IPS-NIHi11 (cell line): ENCODE measurements at places on chromosomes 1 and 21.

- DNase-seq = no peak
These were observed 41.4 kb downstream of the HMGB4 start for GRCh38 chr1:33905241-33905640.

DNA sequence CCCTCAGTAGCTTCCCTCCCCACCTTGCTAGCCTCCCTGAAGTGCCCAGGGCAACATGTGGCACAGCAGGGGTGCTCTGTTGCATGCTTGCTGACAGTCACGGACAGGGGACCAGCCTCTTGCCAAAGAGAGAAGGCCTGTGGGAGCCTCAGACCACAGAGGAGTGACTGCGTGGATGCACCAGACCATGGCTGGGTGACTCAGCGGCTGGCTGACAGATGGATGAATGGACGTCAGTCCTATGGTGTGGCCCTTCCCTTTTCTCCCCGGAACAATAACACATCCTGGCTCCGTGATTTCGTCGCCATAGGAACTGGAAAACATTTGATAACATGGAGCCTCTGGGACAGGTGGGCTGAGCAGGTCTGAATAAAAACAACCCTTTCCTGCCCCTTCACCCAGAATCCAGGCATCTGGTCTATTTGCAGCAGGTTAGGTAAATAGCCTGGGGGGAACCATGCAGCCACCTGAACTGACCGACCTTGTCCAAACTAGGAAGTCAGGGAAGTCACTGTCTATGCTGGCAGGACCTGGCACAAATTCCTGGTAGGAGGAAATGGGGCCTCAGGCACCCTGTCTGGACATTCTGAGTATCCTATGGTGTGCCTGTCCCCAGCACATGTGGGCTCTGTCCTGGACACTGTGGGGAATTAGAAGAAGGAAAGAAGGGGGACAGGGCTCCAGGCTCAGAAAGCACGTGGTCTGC, 53.3 kb downstream of the NENF start:
- peak; percentile 60 for DNase-seq

DNA sequence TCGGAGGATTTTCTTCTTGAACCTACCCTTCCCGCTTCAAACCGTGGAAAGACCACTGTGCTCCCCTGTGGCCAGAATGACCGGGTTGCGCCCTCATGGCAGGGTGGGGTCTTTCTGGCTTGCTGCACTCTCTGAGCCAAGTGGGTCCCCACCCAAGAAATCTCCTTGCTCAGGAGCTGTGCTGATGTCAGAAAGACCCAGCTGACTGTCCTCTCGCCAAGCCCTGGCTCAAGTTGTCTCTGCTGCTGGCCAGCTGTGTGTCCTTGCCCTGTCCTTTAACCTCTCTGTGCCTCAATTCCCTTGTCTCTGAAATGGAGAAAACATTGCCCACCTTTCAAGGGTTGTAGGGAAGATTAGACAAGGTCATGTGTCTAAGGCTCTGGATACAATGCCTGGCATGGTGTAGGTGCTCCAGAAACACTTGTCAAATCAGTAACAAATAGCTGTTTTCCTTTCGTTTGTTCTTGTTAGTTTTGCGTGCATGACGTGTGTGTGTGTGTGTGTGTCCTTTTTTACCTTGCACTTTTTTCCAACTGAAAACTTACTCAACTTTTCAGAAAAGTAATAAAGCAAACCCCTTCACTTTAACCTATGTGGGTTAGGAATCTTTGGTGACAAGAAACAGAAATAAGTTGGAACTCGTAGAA, 41.1 kb upstream of the RPL11 start:
- DNase-seq = no peak

- no peak for DNase-seq
These were observed 86.8 kb upstream of the GCLM start for GRCh38 chr1:93995837-93996536.

DNA sequence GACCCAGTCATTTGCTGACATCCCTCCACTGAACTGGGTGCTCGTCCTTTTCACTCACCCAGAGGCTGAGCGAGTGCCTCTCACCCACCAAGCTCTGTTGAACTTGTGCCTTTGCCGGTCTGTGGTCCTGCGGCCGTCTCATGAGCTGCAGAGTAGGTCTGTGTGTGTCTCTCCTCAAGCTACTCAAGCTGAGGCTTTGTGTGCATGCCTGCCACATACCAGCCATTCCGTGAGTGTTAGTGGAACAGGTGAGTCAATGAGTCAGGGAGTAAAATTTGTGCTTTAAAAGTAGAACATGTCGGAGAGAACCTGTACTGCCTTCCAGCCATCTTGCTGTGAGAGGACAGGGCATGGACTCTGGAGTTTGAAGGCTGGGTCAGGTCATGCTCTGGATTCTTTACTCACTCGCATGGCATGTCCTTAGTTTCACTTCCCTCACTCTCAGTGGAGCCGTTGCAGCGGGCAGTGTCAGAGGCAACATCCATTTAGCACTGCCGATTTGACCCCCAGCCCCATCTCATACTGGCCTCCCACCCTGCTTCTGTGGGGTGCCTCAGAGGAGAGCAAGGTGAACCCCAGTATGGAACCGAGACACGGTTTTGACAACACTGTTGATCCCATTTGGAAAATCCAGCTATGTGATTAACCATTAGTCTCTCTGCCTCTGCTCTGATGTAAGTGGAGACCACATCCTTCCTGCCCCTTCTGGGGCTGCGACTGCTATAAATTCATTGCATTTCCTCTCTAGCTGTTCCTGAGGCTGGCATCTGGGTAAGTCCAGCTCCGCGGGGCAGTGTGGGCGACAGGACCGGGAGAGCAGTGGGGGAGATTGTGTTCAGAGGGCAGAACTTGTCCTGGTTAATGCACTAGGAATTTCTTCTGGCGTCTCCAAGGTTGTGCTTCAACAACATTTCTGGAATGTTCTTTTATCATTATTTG, at the start of gene NLRP3:
Gene NLRP3 (plus strand): TSS at position 751 of the 939 bp plus-strand sequence. CDS start 2,628 bp downstream, outside the sequence.
- DNase-seq = no peak

DNA sequence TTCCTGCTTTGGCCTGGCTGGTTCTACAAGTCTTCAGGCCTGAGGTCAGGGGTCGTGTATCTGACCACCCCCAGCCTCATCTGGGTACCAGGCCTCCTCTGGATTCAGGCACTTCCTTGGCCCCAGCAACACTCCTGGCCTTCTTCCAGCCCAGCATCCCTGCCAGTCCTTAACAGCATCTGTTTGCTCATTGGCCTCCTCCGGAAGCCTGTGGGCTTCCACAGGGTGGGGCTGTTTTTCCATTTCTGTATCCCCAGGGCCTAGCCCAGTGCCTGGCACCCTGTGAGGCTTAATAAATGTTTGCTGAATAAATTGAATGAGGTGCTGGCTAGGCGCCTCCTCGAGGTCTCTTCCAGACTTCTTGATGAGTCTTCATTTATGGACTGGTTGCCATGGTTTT, 21.5 kb upstream of the GPR37L1 start:
- no peak for DNase-seq

- no peak for DNase-seq
These were observed 107.7 kb downstream of the ADSS2 start for GRCh38 chr1:244344001-244344400.

GRCh38 chr1:166087734-166088571, 78.8 kb downstream of the FAM78B start:
- DNase-seq = no peak

- DNase-seq = no peak
These were observed 50.0 kb downstream of the MATN1 start for GRCh38 chr1:30673395-30673794.

GRCh38 chr1:202807451-202807925, 733 bp downstream of the KDM5B start:
- DNase-seq = peak; percentile 71

GRCh38 chr1:145846201-145846612, 777 bp downstream of the NUDT17 start:
- peak; percentile 84 for DNase-seq

GRCh38 chr1:230705289-230706019, 8.5 kb downstream of the AGT start:
- DNase-seq = no peak

GRCh38 chr1:118075116-118075515, 109.9 kb downstream of the SPAG17 start:
- no peak for DNase-seq

GRCh38 chr1:76065270-76065669, 9.3 kb upstream of the ST6GALNAC3 start:
- no peak for DNase-seq

DNA sequence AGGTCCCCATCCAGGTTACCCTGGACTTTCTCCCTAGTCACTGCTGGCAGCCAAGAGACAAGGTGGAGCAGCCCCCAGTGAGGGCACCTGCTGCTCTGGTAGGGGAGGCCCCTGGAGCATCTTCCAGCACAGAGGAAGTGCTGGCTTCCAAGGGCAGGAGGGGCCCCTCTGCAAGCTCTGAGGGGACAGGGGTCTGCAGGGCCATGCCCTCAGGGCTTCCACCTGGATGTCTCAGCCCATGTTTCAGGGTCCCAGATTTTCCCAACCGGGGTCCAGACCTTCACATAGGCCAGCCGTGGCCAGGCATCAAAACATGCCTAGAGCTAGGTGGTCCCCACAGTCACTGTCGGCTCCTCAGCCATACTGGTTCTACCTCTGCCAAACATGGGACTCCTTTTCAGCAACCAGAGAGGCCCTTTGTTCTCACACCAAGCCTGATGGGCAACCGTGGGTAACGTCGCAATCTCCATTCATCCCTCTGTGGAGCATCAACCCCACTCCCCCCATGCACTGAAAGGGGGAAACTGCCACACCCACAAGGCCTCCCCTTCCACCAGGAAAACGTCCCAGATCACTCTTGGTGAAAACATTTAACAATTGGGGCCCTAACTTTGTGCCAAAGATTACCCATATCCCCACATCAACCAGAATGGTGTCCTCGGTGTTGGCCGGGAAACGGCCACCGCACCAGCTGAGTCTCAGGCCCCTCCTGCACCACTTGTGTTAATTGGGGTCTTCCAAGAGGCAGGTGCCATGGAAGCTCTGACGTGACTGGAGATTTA, 1.9 kb upstream of the COL6A2 start:
- no peak for DNase-seq

DNA sequence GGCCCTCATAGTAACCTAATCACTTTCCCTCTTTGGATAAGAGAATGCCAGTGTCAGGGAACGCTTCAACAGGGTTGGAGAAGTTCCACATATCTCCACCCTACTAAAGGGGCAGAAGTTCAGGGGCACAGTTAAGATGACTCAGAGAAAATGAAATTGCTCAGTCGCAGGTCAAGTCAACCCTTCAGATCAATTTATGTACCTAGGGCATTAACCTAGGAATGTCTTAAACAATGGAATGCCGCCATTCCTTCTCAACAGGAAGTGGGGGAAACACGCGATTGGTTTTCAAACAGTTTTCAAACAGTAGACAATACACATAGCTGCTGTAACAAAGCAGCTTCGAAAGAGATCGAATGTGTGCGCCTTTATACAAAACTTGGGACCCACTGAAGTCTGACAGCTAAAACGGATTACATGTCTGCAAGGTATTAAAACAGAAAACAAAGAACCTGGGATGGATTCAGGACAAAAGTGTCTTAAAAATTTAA, 897 bp downstream of the SLC25A24 start:
- peak; percentile 44 for DNase-seq

- no peak for DNase-seq
These were observed 27.7 kb downstream of the TEX35 start for GRCh38 chr1:178540646-178541045.

DNA sequence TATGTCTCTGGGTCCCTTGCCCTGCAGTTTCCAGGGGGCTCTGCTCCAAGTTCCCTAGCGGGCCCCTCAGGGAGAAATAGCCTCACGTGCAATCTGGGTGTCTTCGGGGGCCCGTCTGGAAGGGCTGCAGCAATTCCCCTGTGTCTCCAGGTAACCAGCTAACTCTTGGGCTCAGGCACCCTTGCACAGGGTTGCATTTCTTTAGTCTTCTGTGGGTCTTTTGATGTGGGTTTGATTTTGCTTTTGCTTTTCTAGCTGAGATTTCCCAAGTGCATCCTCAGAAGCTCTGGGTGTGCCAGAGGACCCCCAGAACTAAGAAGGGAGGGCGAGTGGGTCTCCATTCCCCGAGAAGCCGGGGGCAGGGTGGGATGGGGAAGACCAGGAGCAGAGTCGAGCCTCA, 75.7 kb downstream of the SPSB1 start:
- DNase-seq = no peak

DNA sequence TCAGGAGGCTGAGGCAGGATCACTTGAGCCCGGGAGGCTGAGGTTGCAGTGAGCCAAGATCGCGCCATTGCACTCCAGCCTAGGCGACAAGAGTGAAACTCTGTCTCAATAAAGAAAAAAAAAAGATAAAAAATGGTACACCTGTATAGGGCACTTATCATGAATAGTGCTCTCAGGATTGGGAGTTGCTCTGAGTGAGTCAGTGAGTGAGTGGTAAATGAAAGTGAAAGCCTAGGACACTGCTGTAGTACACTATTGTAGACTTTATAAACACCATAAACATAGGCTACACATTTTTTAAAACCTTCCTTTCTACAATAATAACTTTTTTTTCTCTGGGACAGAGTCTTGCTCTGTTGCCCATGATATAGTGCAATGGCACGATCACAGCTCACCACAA, 16.8 kb downstream of the PHTF1 start:
- no peak for DNase-seq

GRCh38 chr1:241992734-241993133, 6.2 kb downstream of the MAP1LC3C start:
- DNase-seq = no peak

DNA sequence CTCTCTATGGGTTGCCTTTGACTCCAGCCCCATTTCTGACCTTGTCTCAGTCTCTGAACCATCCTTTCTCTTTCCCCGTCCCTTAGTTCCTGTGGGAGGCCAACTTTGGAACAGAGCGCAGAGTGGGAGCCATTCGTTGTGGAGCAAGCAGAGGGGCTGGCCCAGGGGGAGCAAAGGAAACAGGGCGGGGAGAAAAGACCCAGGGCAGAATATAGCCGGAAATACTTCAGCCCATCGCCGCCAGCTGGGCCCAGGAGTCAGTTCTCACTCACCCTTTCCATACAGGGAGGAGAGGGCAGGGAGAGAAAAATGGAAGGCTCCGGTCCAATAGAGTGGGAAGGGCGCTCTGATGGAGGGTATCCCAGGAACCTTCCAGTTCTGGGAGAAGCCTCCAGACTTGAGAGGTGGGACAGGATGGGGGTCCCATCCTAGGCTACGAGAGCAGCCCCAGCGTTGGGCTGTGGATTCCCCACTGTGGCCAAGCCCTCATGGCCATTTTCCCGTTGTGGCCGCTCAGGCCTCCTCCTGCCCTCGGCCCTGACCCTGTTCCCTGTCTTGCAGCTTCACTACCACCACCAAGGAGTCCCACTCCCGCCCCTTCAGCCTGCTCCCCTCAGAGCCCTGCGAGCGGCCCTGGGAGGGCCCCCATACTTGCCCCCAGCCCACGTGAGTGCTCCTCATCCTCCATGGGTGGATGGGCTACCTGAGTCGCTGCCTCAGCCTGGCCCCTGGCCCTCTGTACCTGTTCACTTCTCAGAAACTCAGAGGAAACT, 10.9 kb downstream of the PEAR1 start:
- DNase-seq = no peak
